ENCODE measurements at places on chromosomes 6 and 20. TPM values are rescaled to one million over a fixed set of nuclear protein-coding genes. Genes with fewer than 3 reads are reported as not detected.
A peak's percentile ranks its signal among the peaks of the same experiment; 100 is the strongest.

The TREML2 gene
- total RNA-seq = not detected

The FOXS1 gene
- 2.0 TPM for total RNA-seq

The HLA-G gene
- not detected for total RNA-seq

The SLPI gene
- total RNA-seq = not detected

The ENPP4 gene
- total RNA-seq = 19.6 TPM

The SLC22A23 gene
- total RNA-seq = 1.5 TPM

The DEFB115 gene
- total RNA-seq = not detected

- no peak for DNase-seq
Observed at GRCh38 chr6:142757852-142758628, 186.9 kb downstream of the HIVEP2 start.

DNA sequence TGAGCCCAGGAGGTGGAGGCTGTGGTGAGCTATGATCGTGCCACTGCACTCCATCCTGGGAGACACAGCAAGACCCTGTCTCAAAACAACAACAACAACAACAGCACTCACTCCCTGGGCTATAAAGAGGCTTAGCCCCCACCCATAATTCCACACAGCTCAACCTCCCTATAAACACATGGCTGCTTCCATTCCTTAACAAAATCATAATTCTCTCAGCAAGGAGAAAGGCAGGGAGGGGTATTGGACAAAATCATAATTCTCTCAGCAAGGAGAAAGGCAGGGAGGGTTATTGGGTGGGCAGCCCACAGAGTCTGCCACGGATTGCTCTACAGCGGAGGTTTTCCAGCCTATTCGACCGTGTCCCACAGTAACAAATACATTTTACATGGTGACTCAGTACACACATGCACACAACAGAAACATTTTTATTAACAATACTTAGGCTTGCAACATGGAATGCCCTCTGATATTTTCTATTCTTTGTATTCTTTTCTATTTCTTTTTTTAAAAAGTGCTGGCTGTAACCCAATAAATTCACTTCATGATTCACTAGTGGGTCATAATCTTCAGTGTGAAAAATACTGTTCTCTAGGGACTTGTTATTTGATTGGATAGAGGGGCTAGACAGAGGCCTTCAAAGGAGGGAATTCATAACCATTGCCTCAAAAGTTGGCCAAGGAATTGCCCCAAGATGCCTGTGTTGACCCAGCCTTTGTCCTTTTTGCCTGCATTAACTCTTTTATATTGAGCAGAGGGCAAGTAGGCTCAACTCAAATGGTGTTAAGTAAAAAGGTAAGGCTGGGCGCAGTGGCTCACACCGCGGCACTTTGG lies 50.6 kb upstream of the ZMYND8 start:
- DNase-seq = no peak

- DNase-seq = no peak
Observed at GRCh38 chr6:72913797-72914196, 291.9 kb downstream of the KCNQ5 start.

- DNase-seq = peak; percentile 37
Observed at GRCh38 chr6:6736791-6737654, 148.5 kb downstream of the LY86 start.

- peak; percentile 54 for DNase-seq
Observed at GRCh38 chr6:129686941-129687627, 22.9 kb downstream of the ARHGAP18 start.

- DNase-seq = no peak
Observed at GRCh38 chr6:11748591-11749210, 29.9 kb downstream of the ADTRP start.

- no peak for DNase-seq
Observed at GRCh38 chr6:144335311-144335861, 50.3 kb downstream of the UTRN start.

GRCh38 chr6:38637756-38638155 lies 2.0 kb downstream of the BTBD9 start:
- DNase-seq = no peak

- no peak for DNase-seq
Observed at GRCh38 chr6:110618591-110619267, 142.3 kb upstream of the SLC22A16 start.

DNA sequence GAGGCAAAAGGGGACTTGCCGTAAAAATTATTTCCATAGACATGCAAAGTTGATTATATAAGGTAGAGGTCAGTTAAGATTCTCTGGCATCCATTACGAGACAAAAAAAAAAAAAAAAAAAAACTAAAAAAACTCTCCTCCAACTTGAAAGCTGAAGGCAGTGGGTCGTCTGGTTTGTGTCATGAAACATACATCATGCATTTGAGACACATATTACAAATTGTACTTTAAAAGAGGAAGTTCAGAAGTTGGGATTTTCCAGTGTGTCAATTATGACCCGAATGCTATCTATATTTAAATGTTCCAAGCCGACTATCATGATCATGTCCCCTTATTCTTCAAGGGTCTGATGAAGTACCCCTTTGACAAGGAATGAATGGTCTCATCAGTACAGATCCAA lies 125.1 kb downstream of the ZNF217 start:
- no peak for DNase-seq

DNA sequence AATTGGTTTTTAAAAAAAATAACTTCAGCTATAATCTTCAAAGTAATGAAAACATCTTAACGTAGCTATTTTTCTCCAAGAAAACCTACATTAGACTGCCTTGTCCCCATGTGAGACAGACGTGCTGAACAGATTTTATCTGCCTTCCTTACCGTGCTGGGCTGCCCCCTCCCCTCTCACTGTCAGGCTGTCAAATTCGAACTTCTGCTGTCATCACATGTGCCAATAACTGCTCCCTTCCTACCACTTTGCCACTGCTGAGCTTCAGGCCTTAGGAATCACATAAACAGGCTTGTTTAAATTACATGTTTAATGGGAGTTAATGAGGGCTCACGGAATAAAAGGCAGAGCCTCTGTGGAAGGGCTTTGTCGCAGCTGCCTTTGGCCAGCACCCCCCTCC lies 77.0 kb upstream of the NHSL1 start:
- no peak for DNase-seq

DNA sequence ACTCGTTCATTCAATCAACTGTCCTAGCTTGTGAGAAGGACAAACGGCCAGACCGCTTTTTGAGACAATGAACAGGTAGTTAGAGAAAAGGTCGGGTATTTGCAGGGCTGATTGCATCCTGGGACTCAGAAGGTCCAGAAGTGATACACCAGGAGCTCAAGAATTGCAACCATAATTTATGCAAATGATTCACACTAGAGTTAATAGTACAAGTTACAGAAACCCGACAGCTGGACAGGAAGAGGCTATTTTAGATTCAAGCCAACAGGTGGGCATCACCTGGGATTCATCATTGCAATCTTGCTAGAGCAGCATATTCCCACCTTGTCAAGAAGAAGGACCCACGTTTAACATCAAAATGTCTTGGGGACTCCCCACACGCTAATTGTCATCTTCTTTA lies 83.5 kb downstream of the TNFAIP3 start:
- DNase-seq = no peak

DNA sequence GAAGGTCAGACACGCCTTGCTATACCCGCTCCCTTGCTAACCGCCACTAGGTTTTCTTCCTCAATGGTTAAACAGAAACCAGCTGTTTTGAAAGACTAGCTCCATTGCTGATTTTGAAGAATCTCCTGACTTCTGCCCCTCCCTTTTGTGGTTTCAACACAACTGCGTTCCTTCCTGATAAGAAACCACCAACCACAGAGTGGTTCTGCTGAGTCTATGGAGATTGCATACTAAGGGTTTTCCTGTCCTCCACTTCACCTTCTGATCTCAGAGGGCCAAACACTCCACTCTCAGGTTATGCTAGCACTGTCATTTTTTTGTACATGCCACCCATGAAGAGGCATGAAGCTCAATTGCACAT lies 207.9 kb downstream of the MYLK4 start:
- DNase-seq = peak; percentile 83

- DNase-seq = no peak
Observed at GRCh38 chr6:125815080-125815910, 24.5 kb downstream of the NCOA7 start.

GRCh38 chr6:160337991-160338390 lies 10.2 kb upstream of the SLC22A3 start:
- no peak for DNase-seq

DNA sequence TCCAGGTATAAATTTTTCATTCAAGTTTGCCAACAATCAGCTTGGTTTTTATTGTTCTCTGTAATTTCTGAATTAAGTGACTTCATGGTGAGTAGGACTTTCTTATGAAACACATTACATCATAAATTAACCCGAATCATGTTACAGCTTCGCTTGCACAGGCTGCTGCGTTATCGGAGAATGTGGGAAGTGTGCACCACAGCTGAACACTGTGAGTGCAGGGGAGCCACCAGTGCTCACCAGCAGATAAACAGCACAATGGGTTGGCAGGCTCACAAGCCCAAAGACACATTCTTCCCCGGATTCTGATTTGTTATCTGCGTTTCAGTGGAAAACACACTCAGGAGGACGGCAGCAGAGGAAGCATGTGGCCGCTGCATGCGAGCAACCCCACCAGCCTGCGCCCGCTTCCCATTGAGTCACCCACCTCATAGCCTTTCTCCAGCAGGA lies 121.1 kb downstream of the GMDS start:
- DNase-seq = peak; percentile 50

DNA sequence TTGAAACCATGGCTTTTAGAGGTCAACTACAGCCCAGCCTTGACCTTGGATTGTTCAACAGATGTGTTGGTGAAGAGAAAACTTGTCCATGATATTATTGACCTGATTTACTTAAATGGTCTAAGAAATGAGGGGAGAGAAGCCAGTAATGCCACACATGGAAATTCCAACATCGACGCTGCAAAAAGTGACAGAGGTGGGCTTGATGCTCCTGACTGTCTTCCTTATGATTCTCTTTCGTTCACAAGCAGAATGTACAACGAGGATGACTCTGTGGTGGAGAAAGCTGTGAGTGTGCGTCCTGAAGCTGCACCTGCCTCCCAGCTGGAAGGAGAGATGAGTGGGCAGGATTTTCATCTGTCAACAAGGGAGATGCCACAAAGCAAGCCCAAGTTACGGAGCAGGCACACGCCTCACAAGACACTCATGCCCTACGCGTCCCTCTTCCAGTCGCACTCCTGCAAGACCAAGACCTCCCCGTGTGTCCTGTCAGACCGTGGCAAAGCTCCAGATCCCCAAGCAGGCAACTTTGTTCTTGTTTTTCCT lies 16.2 kb downstream of the TTLL2 start:
- no peak for DNase-seq

GRCh38 chr6:167469101-167469500 lies 144.2 kb downstream of the TTLL2 start:
- no peak for DNase-seq

DNA sequence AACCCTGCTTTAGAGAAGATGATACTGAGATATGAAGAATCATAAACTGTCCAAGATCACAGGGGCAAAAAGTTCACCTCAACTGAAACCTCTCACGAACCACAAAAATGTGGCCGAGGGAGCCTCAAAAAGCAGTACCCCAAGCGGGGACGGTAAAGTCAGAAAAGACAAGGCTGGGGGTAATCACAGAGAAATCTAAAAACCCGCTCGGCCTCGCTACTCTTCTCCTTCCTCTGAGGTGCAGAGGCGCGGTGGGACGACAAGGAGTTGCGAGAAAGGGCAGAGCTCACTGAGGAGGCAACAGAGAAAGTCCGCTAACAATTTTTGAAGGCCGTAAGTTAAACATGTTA lies 356 bp upstream of the IRAK1BP1 start:
- no peak for DNase-seq

- no peak for DNase-seq
Observed at GRCh38 chr6:16939839-16940238, 162.0 kb upstream of the STMND1 start.

- DNase-seq = peak; percentile 45
Observed at GRCh38 chr20:58640446-58640845, 10.6 kb upstream of the STX16 start.

Measured in Daoy (cell line).